ENCODE measurements at places on chromosomes 13 and 19. TPM values are rescaled to one million over a fixed set of nuclear protein-coding genes. Genes with fewer than 3 reads are reported as not detected.

ZC3H13 gene
- polyA plus RNA-seq = 73.2 TPM

LILRB4 gene
- polyA plus RNA-seq = 1.1 TPM

PGLYRP1 gene
- polyA plus RNA-seq = 0.29 TPM

KCTD4 gene
- 0.25 TPM for polyA plus RNA-seq

LHB gene
- not detected for polyA plus RNA-seq

CD209 gene
- polyA plus RNA-seq = 0.94 TPM

WTIP gene
- polyA plus RNA-seq = 34.2 TPM

GRK1 gene
- 0.13 TPM for polyA plus RNA-seq

- DNase-seq = no peak
Observed at GRCh38 chr13:60986301-60986700, 429.3 kb downstream of the PCDH20 start.

DNA sequence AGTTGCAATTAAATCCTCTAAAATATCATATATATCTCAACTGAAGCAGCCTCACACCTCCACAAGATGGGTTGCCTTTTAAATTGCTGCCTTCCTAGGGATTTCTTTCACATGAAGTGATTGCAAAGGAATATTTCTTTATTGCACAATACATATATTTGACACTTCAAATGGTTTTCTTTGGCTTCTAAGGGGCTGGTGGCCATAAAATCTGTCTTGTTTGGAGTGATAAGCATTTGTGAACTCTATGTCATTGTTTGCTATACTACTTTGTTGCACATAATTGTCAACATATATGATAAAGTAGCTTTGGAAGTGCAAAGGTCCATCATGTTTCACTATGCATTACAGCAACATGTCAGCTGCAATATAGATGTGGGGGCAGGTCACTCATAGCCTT, 2380.9 kb downstream of the PCDH9 start:
- DNase-seq = no peak

GRCh38 chr19:42066075-42066754, 3.8 kb downstream of the GRIK5 start:
- DNase-seq = no peak

- no peak for DNase-seq
Observed at GRCh38 chr13:90690458-90691080, 656.9 kb upstream of the MIR17HG start.

DNA sequence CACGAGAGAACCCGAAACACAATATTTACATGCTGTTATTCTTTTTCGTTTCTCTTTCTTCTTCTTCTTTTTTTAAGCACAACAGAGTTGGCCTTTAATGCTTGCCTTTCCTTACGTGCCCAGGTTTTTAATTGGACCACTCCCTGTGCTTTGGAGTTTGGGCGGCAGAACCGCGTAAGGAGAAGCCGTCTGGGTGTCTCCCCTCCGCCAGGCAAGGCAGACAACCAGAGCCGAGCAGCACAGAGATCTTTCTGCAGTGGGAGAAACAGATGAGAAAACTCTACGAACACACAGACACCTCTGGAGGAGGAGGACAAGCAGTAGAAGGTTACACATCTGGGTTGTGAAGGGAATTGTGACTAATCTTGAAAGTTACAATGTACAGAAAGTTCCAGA, 150.0 kb upstream of the UBL3 start:
- DNase-seq = no peak

- no peak for DNase-seq
Observed at GRCh38 chr13:108929532-108930206, 300.3 kb downstream of the MYO16 start.

All from right renal cortex interstitium (tissue), 3 donors.